Subcutaneous adipose tissue (tissue), 4 donors: ENCODE measurements at places on chromosomes 13 and 19. TPM values are rescaled to one million over a fixed set of nuclear protein-coding genes. Genes with fewer than 3 reads are reported as not detected.

The SLC7A10 gene
- 1.5 TPM for total RNA-seq

The OR1M1 gene
- total RNA-seq = not detected

The ZNF649 gene
- 6.8 TPM for total RNA-seq

The TMC4 gene
- total RNA-seq = 0.17 TPM

The SHD gene
- total RNA-seq = not detected

The LGALS14 gene
- total RNA-seq = not detected

The DCLK1 gene
- 111 TPM for total RNA-seq

The CATSPERD gene
- not detected for total RNA-seq

The BCKDHA gene
- total RNA-seq = 59.2 TPM

The SERP2 gene
- not detected for total RNA-seq

The CYP2A7 gene
- total RNA-seq = not detected

The COX6B2 gene
- not detected for total RNA-seq

The FXYD1 gene
- 34.5 TPM for total RNA-seq

The AP1M2 gene
- total RNA-seq = not detected

The ZNF8 gene
- 7.9 TPM for total RNA-seq

The CYSLTR2 gene
- total RNA-seq = 0.33 TPM

The FUT1 gene
- total RNA-seq = 1.0 TPM

The ZNF69 gene
- total RNA-seq = 10.3 TPM

The CCDC169 gene
- 0.22 TPM for total RNA-seq

The IL27RA gene
- total RNA-seq = 4.1 TPM

The SNRPD2 gene
- total RNA-seq = 159 TPM

The RNF126 gene
- total RNA-seq = 32.5 TPM

The SBSN gene
- total RNA-seq = not detected

The GATAD2A gene
- 27.1 TPM for total RNA-seq

The TTYH1 gene
- total RNA-seq = 0.19 TPM

The MIR17HG gene
- total RNA-seq = 3.6 TPM

The PSG4 gene
- total RNA-seq = not detected

The PDE4C gene
- not detected for total RNA-seq

The SULT2A1 gene
- total RNA-seq = not detected

The C19orf85 gene
- total RNA-seq = not detected

The SHISA7 gene
- not detected for total RNA-seq

The SUCLA2 gene
- 61.4 TPM for total RNA-seq

The PCDH9 gene
- 28.4 TPM for total RNA-seq

The ZNF416 gene
- total RNA-seq = 3.7 TPM

The PEG3 gene
- 6.1 TPM for total RNA-seq

The LRFN3 gene
- 2.5 TPM for total RNA-seq
